Renal cortical epithelial cell (primary cell): ENCODE measurements at places on chromosomes 16 and 17.

DNA sequence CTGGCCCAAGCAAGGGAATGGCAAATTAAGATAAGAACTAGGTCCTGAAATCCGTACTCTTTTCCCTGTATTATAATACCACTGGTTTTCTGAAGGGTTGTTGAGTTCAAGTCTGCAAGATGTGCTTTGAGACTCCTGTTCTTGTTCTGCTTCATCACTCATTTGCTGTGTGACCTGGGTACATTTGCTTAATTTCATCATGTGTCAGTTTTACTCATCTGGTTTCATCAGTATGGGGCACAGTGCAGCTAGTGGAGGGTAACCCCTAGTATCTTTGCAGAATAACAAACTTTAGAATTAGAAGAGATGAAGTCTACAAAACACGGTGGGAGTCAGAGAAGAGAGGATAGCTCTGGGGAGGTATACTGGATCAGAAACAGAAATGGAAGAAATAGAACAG lies 21.9 kb upstream of the EFCAB13 start:
- DNase-seq: no peak

- DNase-seq: no peak
Measured at GRCh38 chr16:2991566-2992261, 11.5 kb upstream of the PKMYT1 start.

DNA sequence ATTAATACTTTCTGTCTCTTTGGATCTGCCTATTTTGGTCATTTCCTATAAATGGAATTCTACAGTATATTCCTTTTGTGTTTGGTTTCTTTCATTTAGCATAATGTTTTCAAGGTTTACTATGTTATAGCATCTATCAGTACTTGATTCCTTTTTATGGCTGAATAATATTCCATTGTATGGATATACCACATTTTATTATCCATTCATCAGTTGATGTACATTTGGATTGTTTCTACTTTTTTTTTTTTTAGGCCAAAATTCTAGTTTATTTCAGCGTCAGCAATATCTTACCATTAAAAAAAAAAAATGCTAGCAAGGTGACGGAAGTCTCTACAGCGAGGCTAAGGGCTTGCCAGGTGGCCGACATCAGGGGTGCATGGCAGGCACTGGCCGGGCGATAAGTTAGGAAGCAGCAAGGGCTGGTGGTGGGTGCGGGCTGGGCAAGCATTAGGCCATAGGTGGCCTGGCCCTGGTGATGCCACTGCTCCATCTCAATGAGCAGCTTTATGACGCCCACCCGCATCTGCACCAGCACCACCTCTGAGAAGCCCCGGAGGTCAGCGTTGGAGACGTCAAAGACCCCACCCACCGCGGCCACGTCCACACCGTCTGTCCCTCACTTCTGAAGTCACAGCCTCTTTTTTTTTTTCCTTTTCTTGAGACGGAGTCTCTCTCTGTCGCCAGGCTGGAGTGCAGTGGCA lies 11.4 kb upstream of the C16orf87 start:
- DNase-seq: no peak

GRCh38 chr16:66335704-66336329 lies 30.7 kb upstream of the CDH5 start:
- no peak for DNase-seq

DNA sequence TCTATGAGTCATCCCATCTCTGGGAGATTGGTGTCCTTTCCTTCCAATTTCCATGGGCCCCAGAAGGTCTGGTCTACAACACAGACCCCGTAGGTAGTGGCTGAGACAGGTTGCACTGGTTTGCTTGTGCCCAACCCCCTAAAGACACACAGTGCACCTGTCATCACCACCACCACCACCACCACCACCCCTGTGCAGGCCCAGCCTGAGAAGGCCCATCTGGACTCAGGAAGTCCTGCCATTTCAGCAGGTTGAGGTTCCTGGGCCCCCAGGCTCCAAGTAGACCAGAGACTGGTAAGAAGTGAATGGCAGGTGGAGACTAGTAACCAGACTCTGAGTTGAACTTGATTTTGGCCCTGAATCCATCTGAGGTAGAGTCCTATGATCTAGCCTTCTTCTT lies 25.9 kb upstream of the PHB1 start:
- no peak for DNase-seq

GRCh38 chr16:84013787-84014569 lies 28.6 kb downstream of the SLC38A8 start:
- DNase-seq: peak; percentile 67

- DNase-seq: no peak
Measured at GRCh38 chr16:78982096-78982744, 618.3 kb downstream of the MAF start.

DNA sequence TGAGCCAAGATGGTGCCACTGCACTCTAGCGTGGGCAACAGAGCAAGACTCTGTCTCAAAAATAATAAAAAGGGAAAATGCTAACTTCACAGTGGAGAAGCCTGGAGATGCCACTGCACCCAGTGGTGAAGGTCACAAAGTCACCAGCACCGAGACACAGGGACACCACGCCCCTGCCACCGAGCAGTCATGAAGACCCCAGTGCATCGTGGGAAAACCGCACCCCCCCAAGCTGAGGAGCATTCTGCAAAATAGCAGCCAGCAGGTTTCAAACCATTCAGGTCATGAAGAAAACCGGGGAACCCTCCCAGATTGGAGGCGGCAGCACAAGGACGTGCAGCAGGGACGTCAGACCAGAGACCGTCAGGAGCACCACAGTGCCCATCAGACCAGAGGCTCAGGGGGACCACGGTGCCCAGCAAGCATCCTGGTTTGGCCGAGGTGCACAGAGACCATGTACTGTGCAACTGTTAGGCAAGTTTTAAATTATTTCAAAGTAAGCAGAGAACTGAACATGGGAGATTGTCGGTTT lies 13.7 kb downstream of the CHMP1A start:
- DNase-seq: no peak

DNA sequence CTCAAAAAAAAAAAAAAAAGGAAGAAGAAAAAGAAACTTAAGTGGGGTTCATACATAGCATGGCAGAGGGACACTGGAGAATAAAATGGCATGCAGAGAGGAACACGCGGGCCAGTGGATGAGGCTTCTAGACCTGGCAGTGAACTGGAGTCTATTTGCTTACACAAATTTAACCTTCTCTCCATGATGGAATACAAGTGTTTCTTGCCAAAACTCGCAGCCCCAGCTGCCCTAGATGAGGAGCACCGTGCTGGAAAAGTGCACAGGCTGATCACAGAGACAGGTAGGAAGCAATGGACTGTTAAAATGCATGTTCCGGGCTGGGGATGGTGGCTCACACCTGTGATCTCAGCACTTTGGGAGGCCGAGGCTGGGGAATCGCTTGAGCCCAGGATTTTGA lies 9.3 kb downstream of the SSTR2 start:
- no peak for DNase-seq

- DNase-seq: no peak
Measured at GRCh38 chr16:57897996-57898395, 72.9 kb downstream of the CNGB1 start.

DNA sequence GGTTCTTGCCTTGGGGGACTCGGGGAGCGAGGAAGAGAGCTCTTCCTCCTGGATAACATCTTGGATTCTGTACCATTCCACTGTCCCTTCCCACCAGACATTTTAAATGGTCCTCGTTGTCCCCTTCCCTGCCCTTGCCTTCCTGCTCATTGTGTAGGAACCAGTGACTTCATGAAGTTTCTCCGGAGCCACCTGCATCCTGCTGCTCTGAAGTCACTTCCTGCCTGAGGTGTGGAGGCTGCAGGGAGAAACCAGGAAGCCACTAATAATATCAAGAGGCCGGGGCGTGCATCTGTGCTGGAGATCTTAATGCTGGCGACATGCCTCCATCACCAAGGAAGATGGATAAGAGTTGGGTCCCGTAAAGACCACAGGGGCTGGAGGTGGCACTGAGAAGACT lies 6.2 kb upstream of the SLC16A13 start:
- no peak for DNase-seq

- DNase-seq: no peak
Measured at GRCh38 chr17:1003633-1003971, 6.7 kb downstream of the TIMM22 start.

DNA sequence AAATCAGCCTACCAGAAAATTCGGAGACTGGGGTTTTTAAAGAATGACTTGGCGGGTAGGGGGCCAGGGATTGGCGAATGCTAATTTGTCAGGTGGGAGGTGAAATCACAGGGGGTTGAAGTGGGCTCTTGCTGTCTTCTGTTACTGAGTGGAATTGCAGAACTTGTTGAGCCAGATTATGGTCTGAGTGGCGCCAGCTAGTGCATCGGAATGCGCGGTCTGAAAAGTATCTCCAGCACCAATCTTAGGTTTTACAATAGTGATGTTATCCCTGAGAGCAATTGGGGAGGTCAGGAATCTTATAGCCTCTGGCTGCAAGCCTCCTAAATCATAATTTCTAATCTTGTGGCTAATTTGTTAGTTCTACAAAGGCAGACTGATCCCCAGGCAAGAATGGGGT lies 762 bp upstream of the RBL2 start:
- DNase-seq: no peak

GRCh38 chr17:77845541-77846225 lies 112.8 kb upstream of the TNRC6C start:
- DNase-seq: no peak

DNA sequence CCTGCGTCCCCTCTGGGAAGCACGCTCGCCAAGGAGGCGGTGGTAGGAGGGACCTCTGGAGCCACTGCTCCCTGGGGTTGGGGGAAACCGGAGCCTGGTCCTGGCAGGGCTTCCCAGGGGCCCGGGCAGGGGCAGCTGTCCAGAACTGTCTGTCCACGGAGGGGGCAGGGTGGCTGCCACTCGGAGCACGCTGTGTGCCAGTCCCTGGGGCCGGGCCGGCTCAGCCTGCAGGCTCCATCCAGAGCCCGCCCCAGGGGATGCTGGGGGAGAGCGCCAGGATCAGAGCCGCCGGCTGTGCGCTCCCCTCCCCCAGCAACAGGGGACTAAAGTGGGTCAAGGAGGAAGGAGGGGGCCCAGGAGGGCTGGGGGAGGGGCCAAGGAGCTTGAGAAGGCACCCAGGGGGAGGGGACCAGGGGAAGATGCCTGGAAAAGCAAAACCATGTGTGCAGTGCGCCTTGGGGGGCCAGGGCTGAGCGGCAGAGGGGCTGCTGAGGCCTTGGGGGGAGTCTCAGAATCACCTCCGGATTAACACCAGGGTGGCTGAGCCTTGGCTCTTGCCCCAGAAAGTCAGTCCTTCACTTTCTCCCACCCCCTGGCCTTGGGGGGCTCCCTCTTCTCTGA lies 21.3 kb downstream of the ZNF423 start:
- DNase-seq: no peak

GRCh38 chr16:75106351-75107274 lies 10.0 kb downstream of the LDHD start:
- DNase-seq: no peak

GRCh38 chr17:81034168-81034777 lies 678 bp upstream of the BAIAP2 start:
- DNase-seq: no peak

DNA sequence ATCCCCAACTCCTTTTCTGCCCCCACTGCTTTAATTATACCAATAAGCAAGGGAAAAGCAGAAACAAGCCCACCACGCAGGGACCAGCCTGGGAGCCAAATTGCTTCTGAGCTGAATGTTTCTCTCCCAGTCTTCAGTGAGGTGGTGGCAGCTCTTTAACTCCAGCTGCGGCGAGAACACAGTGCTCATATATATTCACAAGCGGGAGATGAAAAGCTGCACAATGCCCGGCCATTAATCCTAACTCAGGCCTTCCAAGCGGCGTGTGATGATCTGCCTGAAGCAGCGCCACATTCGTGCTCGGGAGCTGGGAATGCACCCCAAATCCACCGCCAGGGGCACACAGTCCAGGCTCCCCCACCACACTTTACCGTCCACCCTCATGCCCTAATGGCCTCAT lies 203.7 kb upstream of the SDK2 start:
- no peak for DNase-seq

DNA sequence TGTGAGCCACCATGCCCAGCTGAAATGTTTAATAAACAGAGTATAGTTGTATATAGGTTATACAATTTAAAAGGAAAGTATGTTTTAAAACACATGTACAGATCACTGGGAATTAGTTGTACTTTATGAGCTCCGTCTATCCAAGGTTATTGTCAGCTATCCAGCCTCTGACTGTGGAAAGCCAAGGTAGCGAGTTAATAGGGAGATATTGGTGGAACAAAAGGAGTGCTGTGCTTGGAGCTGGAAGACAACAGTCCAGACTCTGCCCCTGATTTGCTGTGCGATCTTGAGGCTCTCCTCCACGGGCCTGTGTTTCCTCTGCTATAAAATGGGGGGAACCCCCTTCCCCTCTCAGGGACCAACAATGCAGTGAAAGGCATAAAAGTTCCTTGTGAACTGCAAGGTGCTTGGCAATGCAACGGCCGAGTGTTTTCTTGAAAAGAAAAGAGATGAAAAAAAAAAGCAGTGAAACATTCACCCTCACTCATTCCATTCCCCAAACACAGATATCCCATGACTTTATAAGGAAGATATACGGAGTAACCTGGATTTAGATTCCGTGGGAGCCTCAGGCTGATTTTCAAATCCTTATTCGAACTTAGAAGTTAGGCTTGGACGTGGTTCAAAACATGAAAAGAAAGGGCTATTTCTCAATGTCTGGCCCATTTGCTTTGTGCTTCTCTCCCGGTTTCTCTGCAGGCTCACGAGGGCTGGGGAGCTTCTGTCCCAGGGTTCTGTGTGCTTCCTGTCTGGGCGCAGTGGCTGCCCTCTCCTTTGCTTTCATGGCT lies 34.1 kb downstream of the CUEDC1 start:
- peak; percentile 67 for DNase-seq

GRCh38 chr17:4945944-4946280 lies 2.4 kb downstream of the PFN1 start:
- DNase-seq: no peak

DNA sequence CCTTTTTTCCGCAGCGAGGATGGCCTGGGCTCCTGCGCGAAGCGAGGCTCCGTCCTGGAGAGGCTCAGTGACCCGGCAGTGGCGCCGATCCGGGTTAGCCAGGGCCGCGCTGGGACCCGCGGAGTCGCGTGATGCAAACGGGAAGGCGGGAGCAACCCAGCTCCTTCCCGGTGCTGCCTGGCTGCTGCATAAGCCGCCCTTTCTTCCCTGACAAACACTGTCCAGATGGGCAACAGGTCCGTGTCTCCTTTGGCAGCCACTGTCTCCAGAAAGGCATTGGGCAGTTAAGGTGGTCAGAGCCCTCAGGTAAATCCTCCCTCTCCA lies 21.8 kb upstream of the ZNHIT3 start:
- DNase-seq: no peak

DNA sequence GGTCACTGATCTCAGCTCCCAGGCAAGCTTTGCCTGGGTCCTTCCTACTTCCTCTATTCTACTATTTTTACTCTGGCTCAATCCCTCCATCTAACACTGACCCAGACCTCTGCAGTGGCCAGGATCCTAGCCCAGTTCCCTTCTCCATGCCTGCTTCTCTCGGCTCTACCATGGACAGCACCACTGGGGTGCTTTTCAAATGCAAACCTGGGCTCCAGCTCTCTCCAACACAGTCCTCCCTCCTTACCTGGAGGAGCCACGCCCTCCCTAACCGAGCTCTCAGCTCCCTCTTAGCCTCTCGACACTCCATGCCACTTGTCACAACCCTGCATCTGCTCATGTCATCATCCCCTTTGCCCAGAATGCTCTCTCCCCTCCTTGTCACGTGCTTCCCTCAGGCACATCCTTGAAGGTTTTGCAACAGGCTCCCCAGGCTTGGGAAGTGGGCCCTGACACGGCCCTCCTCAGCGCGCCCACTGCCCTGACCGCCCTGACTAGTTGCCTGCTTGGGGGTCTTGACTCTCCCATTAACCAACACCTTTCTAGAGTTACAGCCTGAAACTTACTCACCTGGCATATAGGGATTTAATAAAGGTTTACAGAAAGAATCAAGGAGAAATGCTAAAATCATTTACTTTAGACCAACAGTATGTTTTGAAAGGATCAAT lies 41.6 kb downstream of the MARF1 start:
- no peak for DNase-seq
